ENCODE measurements at places on chromosomes 1 and 21.

DNA sequence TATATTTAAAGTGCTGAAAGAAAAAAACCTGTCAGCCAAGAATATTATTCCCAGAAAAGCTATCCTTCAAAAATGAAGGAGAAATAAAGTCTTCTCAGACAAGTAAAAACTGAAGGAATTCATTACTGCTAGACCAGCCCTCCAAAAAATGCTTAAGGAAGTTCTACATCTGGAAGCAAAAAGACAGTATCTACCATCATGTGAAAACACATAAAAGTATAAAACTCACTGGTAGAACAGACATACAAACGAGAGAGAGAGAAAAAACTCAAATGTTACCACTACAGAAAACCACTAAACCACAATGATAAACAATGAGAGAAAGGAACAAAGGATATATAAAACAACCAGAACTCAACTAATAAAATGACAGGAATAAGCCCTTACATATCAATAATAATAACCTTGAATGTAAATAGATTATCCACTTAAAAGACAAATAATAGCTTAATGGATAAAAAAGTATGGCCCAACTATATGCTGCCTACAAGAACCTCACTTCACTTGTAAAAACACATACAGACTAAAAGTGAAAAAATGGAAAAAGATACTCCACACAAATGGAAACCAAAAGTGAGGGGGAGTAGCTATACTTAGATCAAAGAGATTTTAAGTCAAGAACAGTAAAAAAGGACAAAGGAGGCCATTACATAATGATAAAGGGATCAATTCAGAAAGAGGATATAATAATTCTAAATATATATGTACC lies 22.0 kb downstream of the NSL1 start:
- DNase-seq = no peak

- peak; percentile 75 for DNase-seq
These were observed 38.7 kb upstream of the TTC34 start for GRCh38 chr1:2840036-2840809.

DNA sequence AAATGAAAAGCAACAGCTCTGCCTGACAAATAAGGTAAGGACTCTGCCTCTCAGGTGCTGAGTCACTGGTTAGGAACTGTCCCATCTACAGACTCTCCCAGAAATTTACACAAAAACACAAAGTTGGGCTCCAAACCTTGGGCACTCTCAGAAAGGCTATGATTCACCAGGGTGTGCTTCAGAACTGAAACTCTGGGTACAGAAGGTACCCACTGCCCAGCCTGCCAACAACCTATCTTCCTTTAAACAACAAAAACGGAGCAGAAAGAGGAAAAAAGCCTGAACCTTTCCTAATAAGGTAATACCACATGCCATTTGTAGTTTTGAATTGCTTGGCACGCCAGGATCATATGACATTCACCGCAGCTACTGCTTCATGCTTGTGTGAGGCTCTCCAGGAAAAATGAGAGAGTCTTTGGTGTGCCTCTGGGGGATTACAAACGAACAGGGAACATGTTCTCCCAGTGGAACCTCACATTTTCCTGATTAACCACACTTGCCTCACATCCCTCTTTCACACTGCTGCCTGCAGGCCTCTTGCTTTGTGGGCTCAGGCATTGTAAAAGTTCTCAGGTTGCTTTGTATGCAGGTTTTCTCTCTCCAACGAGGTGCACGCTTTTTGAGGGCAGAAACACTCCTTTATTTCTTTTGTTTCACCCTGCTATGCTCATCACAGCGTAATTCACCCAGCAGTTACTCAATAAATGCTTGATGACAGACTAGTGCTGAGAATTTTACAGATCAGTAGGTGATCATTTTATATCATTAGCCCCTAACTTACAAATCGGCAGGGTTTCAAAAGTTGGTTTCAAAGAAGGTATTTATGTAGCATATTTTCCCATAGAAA lies 65.1 kb downstream of the GADD45A start:
- peak; percentile 29 for DNase-seq

DNA sequence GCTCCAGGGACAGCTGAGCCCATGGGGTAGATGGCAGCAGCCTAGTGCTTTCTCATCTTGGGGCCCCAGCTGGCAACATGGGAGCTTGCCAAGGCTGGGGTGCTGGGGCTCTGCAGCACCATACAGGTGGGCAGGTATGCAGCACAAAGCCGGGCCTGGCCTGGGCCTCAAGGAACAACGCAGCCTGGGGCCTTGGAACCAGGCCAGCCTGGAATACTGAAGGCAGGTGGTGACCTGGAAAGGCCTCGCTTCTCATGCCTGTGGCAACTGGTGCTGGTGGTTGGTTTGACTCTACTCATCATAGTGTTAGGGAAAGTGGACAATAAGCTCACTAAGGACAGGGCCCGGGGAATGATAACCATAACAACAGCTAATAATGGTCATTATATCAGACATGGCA lies 27.0 kb upstream of the SDHB start:
- no peak for DNase-seq

- DNase-seq = no peak
These were observed 38.2 kb downstream of the URB2 start for GRCh38 chr1:229664133-229664689.

- DNase-seq = peak; percentile 68
These were observed 9.2 kb upstream of the LAD1 start for GRCh38 chr1:201408176-201408833.

DNA sequence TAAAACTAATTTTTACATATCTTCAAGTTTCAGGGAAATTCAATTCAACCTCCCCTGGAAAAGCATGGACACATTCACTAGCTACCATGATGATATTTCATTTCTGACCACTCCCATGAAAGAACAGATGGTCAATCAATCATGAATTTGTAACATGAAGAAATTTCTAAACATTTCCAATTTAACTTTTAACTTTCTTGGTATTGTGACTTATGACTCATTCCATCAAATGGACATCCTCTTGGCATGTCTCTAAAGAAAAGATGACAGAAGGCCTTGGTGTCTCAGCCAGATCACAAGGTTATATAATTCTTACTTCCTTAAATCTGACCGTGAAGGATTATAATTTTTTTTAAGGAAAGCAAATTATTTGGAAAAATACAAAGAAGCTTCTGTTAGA lies 10.5 kb upstream of the MCOLN3 start:
- no peak for DNase-seq

DNA sequence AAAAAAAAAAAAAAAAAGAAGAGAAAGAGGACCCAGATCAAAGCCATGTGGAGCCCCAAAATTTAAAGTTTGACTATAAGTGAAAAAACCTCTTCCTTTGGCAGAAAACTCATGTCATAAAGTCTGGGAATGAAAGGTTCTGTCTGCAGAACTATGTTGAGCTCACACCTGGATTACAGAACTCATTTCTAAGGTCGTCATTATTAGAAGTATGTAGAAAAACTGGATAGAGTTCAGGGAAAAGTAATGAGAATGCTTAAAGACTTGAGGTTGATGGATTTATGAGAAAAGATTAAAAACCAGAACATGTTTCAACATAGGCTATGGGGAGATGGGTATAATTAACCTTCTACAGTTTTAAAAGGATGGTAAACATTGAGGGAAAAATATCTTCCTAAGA lies 90.7 kb upstream of the COL11A1 start:
- no peak for DNase-seq

DNA sequence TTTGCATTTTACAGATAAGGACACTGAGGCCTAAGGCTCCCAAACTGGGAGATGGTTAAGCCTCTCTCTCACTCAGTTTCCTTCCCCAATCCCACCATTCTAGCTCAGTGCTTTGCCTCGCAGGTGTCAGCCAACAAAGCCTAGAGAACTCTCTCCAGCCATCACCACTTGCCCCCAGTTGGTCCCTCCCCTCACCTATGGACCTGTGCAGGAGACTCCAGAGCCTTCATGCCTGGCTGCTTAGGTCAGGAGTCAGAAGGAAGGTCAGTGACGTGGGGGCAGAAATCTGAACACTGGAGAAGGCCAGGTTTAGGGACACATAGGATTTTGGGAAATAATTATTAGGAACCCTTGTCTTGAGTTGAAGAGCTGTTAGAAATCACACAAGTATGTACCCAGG lies 295.3 kb downstream of the PTPRU start:
- DNase-seq = no peak

DNA sequence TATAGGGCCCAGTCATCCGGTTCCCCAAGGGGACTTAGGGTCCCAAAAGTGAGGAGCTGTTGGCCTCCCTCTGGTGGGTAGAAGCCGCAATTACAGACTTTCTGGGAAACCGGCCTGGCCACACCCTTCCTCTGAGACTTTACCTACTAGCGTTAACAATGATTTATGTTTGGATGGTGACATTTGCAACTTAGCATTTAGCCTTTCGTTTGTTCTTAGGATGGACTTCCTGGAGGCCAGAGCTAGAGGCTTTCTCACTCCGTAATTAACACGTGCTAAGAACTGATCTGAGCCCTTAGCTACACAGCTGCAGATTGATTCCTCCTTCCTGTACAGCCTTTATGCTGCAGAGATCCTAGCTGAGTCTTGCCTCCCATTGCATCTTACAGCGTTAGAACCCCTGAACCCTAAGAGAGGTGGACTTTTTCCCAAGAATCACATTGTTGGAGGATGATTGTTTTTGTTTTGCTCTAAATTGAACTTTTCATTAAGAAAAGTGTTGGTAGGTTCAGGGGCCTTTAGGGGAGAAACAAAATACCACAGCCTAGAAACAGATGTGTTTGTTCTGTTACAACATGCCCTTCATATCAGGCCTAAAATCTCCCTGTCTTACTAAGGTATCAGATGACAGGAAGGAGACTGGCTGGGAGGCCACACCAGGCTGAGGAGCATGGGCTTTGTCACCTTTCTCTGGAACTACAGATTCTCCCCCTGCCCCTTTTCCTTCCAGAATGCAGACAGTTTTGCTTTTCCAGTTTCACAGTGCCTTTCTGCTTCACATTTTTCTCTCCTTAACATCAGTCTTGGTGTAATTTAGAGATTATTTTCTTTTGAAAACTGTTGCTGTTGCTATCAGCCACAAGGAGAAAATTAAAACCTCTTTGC lies 1.9 kb downstream of the S100A11 start:
- no peak for DNase-seq

- no peak for DNase-seq
These were observed 1.6 kb downstream of the SYT6 start for GRCh38 chr1:114152089-114152507.

- DNase-seq = no peak
These were observed 39.5 kb upstream of the MCOLN3 start for GRCh38 chr1:85087659-85088407.

DNA sequence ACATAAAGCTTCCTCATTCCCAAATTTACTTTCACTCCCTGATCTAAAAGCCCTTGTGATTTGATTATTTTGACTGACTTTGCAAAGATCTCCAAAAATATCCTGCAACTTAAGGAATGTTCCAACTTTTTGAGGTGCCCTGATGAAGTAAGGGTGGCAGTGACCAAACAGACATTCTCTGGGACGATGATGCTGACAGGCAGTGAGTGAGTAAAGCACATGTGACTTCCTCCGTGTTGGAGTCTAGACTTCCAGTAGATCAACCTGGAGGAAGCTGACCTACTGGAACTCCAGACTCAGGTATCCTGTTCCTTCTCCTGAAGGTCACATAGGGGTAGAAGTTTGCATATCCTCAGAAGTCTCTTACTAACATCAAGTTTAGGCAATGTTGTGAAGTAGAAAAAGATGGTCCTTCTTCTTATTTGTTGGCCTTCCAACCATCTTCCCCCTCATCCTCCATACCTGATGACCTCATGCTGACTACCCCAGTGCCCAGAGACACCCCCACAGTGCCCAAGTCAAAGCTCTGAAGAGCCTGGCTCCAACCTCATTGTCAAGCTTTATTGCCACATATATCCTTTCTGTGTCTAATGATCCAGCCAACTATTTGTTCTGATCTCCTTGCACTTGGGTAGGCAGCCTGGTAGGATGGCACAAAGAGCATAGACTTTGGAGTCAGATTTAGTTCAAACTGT lies 16.0 kb downstream of the TNFSF4 start:
- DNase-seq = no peak

DNA sequence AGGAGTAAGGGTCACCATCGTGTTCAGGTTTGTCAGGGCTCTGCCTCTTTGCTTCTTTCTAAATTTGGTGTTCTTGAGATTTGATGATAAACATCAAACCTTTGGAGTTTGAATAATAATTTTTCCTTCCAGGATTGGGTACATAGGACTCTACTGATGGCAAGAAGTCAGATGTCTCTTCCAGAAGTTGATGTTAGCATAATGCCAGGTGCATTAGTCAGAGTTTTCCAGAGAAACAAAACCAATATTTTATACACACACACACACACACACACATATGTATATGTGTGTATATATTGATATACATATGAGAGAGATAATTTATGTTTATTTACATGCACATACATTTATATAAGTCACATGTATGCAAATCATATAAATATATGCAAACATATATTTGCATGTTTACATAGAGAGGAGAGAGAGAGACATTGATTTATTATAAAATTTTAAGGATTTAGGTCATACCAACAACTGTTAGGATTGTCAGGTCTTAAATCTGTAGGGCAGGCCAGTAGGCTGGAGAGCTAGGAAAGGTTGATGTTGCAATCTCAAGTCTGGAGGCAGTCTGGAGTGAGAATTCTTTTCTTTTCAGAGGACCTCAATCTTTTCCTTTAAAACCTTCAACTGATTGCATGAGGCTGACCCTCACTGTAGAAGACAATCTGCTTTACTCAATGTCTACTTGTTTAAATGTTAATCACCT lies 199.2 kb downstream of the HLX start:
- no peak for DNase-seq

GRCh38 chr1:45356186-45356585 lies 15.9 kb upstream of the MUTYH start:
- DNase-seq = no peak

DNA sequence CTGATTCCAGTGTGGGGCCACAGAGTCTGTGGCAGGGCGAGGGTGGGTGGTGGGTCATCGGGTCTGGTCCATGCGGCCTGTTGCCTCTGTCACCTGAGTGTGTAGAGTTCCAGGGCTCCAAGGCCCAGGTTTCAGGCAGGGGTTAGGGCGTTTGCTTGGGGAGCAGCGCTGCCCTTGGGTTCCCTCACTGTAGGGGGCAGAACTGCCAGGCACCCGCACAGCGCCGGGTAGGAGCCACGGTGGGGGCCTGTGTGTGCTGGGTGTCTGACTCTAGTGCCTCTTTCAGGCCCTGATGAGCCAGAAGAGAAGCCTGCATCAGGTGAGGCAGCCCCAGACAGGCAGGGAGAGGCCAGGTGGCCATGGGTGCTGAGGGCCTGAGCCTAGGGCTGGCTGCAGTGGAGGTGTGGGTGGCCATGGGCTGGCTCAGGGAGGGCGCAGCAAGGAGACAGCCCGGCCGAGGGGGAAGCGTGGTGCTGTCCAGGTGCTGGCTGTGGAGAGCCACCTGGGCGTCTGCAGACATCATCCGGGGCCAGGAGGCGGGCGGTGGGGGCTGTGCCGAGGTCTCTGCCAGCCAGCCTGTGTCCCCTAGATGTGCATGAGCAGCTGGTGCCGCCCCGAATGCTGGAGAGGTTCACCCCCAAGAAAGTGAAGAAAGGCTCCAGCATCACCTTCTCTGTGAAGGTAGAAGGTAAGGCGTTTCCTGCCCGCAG lies 72.3 kb downstream of the TRIM11 start:
- no peak for DNase-seq
